Renal cortical epithelial cell (primary cell): ENCODE measurements at places on chromosomes 3 and 15. TPM values are rescaled to one million over a fixed set of nuclear protein-coding genes. Genes with fewer than 3 reads are reported as not detected.

DNA sequence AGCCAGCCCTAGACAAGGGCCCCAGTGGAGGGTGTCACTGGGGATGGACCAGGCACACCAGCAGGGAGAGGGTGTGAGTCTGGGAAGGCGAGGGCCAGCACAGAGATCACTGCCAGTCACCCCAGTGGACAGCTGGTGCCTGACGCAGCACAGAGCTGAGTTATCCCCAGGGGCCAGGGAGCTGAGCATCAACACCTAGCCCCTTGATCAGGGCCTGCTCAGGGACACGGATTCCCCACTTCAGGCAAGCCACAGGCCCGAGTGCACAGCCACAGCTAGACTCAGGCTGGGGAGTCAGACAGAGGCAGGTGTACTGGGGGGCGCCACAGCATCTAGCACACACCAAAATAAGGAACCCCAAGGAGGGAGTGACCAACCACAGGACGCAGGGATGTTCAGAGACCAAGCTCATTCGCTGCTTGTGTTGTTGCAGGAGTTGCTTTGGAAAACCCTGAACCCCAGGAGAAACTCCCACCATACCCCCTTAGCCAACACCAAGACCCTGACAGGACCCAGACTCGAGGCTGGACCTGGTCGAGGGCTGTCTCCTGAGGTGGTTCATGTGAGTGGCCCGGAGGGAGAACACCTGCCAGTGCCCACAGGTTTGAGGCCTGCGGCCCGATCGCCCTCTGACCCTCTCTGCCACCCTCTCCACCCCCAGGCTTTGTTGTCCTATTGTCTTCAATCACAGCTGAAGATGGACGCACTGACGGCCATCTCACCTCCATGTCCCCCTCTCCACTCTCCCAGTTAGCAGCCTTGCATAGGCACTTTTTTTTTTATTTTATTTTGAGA, 146.8 kb downstream of the TPRA1 start:
- DNase-seq: no peak

DNA sequence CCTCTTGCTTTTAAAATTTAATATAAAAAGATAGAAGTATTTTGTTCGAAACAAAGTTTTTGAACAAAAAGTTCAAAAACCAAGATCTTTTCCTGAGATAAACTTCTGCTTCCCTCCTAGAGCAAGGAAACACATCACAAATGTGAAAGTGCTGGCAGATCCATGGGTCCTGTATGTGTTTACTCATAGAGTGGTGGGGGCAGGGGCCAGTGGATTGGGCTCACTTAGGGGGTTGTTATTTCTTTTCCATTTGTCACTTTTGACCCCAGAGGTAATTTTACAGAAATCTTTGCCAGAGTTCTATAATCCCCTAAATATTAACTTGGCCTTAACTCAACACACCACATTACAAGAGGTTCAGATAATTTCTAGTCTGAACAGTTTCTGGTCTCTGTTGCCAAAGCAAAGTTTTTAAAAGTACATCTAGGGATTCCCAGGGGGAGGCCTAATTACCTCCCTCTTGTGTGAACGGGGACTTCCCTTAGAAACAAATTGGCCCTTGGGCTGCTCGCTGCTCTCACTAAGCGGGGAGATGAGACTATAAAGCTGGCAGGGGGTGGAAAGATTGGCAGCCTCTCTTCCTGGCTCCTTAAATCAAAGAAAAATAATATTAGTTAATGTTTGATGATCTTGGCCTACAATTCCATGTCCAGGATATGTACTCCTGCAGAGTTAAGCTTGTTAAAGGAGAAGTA, 66.8 kb upstream of the PTX3 start:
- DNase-seq: peak; percentile 85

- no peak for DNase-seq
Observed at GRCh38 chr15:96232335-96232734, 98.2 kb upstream of the NR2F2 start.

CD86 gene
- total RNA-seq: not detected in 2 replicates

DNA sequence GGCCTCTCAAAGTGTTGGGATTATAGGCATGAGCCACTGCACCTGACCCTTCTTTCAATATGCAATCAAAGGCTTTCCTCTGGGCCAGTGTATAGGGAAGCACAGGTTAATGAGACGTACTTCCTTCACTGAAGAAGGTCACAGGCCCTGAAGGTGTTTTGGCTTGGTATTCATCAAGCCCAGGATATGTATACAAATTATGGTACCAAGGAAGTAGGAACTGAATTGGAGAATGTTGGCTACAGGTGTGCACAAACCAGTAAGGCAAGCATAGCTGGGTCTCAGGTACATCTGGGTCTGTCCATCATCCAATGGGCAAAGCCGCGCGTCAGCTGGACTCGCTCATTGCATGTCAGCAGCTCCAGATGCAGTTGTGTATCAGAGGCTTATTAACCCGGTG, 237.9 kb downstream of the ADAMTS17 start:
- DNase-seq: no peak

BOC gene
- 0.52 and 3.0 TPM in 2 replicates for total RNA-seq

LINS1 gene
- 13.5 and 20.9 TPM in 2 replicates for total RNA-seq

ULK3 gene
- 13.4 and 20.4 TPM in 2 replicates for total RNA-seq

- DNase-seq: no peak
Observed at GRCh38 chr3:3280396-3280795, 100.9 kb upstream of the CRBN start.

KNG1 gene
- total RNA-seq: 0.99 TPM in 1 of 2 replicates, not detected in the other

EIF2A gene
- total RNA-seq: 148 and 187 TPM in 2 replicates

DNA sequence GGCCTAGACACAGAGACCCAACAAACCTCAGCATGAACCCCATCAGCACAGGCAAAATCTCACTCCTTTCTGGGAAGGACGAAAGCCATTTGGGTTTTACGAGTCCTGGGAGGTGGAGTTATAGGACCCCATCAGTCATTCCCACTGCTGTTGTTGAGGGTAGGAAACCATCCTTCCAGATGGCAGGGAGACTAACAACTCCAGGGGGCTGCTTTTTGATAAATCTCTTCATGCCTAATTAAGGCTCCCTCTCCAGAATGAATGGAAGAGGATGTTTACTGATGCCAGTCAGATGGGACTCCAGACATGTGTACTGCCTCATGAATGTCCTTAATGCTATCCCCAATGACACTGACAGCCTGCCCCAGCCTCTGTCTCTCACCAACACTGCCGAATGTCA, 75.3 kb downstream of the ST8SIA2 start:
- DNase-seq: no peak

DNA sequence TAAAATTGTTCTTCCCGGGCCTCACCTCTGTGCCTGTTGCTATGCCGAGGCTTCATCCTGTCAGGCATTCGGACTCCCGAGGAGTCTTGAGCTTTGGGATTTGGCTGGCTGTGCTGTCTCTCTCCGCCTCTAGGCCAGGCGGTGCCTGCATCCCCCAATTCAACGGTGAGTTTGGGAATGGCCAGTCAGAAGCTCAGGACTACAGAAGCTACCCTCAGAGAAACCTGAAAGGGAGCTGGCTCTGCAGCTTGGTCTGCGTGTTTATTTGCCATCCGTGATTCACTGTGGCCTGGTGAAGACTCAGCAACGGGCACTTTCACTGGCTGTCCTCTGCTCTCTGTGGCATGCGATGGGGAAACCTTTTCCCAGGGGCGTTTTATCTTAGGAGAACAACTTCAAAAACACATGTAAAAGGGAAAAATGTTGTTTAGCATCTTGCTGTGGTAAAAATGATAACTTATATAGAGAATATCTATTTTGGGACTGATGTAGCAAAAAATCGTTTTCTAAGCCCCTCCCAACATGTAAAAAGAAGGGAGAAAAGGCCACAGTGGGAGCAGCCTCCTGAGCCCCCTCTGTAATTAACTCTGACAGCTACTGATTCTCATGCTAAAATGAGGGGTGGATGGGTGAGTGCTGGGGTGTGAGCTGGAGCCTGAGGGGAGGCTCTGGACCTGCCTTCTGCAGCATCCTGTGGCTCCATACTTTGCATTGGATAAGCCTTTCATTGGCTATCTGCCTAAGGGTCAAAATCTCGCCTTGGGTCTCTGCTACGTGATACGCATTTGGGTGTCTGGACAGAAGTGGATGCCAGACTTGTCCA, 103.4 kb upstream of the KLHL25 start:
- no peak for DNase-seq

- no peak for DNase-seq
Observed at GRCh38 chr15:20345401-20345958, 196.1 kb downstream of the GOLGA6L6 start.

NRG4 gene
- 0.15 TPM in 1 of 2 replicates, not detected in the other for total RNA-seq

ARNT2 gene
- total RNA-seq: 2.8 and 20.8 TPM in 2 replicates

GNB4 gene
- total RNA-seq: 42.0 and 51.1 TPM in 2 replicates

IQCF5 gene
- total RNA-seq: not detected in 2 replicates

DNA sequence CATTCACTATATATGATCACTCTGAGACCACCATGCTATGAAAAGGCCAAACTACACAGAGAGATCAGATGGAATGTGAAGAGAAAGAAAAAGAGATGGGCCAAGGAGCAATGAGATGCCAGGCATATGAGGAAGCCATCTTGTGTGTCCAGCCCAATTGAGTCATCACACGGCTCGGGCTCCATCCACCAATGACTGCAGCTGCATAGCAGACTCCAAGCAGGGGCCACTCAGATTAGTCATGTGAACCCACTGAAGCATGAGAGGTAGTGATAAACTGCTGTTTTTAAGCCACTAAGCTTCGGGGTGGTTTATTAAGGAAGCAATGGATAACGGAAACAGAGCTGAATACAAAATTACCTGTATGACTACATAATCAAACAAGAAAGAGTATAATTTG, 185.9 kb downstream of the SUCLG2 start:
- DNase-seq: peak; percentile 78

GRCh38 chr15:45123397-45123796, 6.3 kb downstream of the DUOXA1 start:
- peak; percentile 15 for DNase-seq

- no peak for DNase-seq
Observed at GRCh38 chr15:42182328-42182886, 25.7 kb downstream of the VPS39 start.

LRRC58 gene
- 30.7 and 37.2 TPM in 2 replicates for total RNA-seq

CILP gene
- under 0.01 and 0.40 TPM in 2 replicates for total RNA-seq

KBTBD8 gene
- 2.7 and 7.1 TPM in 2 replicates for total RNA-seq
